ENCODE measurements at places on chromosomes 5 and 9.

DNA sequence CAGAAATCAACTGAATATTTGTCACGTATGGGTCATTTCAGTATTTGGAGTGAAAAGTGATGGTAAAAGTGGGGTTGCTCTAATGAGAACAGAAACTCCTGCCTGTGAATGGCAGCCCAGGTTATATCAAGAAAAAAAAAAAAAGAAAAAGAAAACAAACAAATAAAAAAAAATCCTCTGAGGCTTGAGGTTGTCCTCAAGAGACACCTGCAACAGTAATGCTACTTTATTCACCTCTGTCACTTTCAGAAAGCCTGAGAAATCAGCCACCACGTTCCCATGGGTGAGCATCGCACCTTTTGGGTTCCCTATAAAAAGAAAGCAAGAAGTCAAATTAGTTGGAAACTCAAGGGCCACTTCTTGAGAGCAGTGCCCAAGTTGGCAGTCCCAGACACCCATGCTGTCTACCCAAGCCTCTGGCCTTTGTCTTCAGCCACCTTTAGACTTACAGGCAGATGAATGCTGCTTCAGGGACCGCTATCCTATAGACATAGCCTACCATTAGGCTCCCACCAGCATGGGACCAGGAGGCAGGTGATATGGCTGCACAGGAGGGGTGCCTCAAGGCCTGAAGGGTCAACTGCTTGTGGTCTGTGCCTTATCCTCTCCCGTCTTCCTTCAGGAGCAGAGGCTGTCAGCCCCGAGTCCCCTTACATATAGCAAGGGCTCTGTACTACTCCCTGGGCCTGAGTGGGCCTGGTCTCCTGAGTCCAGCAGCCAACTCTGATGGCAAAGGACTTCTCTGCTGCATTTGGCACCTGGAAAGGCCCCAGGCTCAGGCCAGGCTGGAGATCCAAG is 31.1 kb upstream of the MEIKIN start:
- no peak for DNase-seq

DNA sequence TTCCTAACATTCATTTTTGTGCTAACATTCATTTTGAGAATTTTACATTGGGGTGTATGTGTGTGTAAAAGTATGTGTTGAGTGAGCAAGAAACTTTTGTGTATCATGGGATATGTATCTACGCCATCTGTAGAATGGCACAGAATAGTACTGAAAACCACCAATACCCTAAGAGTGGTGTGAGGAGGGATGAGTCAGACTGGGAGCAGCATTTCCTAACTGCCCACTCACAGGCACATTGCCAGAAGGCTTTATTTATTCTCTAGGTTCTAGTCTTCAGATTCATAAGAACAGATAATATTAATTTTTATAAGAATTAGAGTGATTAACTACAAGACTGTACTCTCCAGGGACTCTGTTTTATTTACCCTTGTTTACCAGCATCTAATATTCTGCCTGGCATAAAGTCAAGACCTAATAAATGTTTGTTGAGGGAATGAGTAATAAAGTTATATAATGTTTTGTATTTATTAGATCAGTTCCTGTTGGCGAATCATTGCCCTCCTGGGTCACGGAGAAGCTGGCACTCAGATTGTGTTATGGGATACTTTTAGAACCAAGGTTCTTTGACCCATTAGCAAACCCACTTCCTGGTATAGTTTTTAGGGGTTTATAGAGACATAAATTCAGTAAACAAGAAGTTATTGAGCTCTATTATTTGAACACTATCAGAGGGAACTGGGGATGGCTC is 159.1 kb upstream of the PPP2R2B start:
- no peak for DNase-seq

GRCh38 chr5:17316970-17317459 is 99.6 kb downstream of the BASP1 start:
- no peak for DNase-seq

DNA sequence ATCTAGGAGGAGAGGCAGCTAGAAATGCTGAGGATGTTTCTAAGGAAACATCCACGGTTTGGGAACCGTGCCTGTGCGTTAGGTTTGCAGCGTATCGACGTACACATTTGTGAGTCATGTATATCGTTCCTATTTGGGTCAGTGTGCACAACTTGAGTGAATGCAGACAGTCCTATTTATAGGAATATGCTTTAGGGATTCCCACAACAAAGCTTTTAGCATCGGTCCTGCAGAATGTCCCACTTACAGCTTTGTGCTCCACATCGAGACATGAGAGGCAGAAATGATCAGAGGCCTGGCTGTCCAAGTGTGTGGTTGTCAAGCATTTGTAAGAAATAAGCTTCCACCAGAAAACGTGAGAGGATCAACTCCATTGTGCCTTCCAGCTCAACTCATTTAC is 1282.7 kb upstream of the WWC1 start:
- DNase-seq, result no peak

DNA sequence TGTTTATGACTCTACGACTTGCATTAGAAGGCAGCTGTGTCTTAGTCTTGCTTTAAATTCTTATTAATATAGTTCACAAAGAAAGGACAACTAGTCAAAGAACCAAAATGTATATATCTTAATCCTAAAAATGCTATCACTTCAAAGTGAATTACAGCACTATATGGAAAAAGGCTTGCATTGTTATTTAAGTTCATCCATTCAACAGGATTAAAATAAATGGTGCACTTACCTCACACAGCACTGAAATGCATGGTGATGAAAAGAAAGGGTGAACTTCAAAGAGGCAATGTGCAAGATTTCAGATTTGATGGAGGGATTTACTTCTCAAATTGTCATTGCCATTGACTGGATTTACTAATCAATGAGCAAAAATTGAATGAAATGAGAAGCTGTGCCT is 344.4 kb upstream of the NUDT12 start:
- no peak for DNase-seq

DNA sequence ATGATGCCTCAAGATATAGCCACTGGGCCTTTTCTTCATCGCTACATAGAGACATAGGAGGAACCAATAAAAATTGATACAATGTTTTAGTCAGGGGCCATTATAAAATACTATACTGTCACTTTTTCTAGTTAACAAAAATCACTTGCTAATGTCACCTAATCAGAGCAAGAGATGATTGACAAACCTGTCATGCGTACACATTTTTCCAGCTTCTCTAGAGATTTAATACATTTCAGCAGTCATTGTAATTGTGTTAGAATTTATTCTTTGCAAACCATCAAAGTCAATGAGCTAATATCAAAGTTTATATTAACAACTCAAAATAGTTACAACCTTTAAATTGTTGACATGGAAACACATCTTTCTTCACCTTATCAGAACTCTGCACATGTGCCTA is 513.6 kb upstream of the SEMA6A start:
- DNase-seq, result no peak

GRCh38 chr5:180675036-180675635 is 25.7 kb upstream of the FLT4 start:
- DNase-seq, result no peak

- no peak for DNase-seq
These were observed 10.0 kb downstream of the MTAP start for GRCh38 chr9:21812415-21812814.

- DNase-seq, result no peak
These were observed 48.2 kb downstream of the CXXC5 start for GRCh38 chr5:139696167-139696893.

- no peak for DNase-seq
These were observed 8.1 kb downstream of the LRRTM2 start for GRCh38 chr5:138867011-138867410.

GRCh38 chr9:127116088-127116726 is 6.2 kb downstream of the ANGPTL2 start:
- DNase-seq, result peak; percentile 21

GRCh38 chr5:92852219-92852618 is 728.8 kb downstream of the NR2F1-AS1 start:
- DNase-seq, result no peak

DNA sequence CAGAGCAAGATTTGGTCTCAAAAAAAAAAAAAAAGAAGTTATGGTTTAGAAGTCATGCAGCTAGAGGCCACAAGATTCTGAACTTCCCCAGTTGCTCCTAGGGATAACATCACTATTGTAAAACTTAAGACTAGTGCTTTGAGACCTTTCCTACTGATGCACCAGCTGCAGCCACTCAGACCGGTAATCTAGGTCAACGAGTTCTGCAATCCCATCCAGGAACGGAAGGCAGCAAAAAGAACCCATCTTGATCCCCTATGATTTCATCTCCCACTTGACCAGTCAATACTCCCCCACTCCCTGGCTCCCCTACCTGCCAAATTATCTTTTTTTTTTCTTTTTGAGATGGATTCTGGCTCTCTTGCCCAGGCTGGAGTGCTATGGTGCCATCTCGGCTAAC is 46.9 kb upstream of the TTC39B start:
- DNase-seq, result no peak

GRCh38 chr9:99948896-99949295 is 42.4 kb downstream of the STX17 start:
- DNase-seq, result no peak

GRCh38 chr9:1421436-1421835 is 371.3 kb downstream of the DMRT2 start:
- DNase-seq, result no peak

- no peak for DNase-seq
These were observed 190.8 kb downstream of the ARHGEF28 start for GRCh38 chr5:73816656-73817420.

DNA sequence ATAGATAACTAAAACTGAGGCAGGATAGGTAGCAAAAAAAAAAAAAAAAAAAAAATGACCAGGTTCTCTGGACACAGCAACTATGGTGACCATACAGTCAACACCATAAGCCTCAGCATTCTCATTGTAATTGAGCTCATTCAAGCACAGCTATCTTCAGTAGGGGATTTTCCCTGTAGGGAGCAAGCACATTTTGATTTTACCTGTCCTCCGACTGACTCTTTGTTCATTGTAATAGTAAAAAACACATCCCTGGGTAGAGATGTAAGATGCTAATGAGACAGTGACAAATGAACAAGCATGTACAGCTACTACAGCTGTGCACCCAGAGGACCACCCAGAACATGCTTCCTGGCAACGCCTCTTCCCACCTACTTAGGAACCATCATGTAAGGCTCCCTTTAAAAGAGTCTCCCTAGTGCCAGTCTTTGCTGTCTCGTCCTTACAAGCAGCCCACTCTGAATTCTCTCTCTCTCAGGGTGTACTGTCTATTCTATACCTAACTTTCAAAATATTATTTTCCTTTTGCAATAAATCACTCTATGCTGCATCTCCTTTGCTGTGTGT is 65.0 kb upstream of the FBXW11 start:
- DNase-seq, result no peak

DNA sequence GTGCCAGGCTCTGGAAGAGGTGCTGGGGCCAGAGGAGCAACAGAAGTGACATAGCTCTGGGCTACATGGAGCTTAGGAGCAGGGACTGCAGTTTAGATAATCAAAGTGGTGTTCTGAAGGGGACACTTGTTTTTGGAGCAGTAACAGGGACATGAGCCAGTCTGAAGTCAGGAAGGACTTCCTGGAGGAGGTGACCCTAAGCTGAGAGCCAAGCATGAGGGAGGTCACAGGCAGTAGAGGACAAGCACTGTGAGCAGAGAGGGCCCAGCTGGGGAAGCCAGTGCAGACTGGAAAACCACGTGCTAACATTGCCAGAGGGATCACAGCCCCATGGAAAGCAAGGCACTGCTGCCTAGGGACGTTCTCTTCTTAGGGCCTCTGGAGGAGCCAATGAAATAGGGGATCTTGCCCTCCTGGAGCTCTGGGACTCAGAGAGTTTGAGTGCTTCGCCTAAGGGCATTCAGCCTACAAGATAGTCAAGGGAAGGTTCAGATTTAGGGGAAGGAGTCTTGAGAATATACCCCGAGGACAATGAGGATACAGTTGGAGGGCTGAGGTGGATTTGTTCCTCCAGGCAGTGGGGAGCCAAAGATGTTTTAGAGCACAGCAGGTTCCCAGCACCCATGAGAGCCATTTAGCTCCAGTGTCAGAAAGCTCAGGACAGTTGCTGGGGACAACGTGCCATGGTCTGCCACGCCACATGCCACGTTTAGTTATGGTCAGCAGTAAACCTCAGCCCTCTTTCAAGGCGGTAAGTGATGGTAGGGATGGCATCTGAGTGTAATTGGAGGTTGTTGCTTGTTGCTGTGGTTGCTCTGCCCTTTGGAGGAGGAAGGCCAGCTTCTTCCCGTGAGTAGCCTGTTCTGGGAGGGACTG is 40.5 kb upstream of the SH3PXD2B start:
- no peak for DNase-seq

- no peak for DNase-seq
These were observed 9.8 kb downstream of the VDAC1 start for GRCh38 chr5:133994990-133995333.

GRCh38 chr5:103915081-103915480 is 352.5 kb upstream of the NUDT12 start:
- DNase-seq, result no peak

DNA sequence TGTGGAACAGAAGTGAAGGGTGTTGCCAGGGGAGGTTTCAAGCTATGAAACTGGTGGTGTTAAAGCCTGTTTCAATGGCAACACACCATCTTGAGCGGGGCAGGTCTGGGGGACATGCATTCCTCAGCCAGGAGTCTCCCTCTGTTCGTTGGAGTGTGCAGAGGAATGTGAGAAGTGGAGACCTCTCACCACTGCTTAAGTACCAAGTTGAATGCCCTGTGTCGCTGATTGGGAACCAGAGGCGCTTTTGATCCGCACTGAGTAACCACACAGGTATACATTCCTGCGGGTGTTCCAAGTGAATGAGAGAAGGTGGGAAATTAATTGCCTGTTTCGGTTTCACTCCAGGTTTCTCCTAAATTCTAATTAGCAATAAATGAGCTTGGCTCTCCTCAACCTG is 99.4 kb downstream of the LIX1 start:
- DNase-seq, result no peak

- DNase-seq, result no peak
These were observed 282.3 kb downstream of the EPB41L4A start for GRCh38 chr5:112136773-112137172.

- DNase-seq, result peak; percentile 73
These were observed 143.0 kb upstream of the ADRA1B start for GRCh38 chr5:159773062-159773924.

DNA sequence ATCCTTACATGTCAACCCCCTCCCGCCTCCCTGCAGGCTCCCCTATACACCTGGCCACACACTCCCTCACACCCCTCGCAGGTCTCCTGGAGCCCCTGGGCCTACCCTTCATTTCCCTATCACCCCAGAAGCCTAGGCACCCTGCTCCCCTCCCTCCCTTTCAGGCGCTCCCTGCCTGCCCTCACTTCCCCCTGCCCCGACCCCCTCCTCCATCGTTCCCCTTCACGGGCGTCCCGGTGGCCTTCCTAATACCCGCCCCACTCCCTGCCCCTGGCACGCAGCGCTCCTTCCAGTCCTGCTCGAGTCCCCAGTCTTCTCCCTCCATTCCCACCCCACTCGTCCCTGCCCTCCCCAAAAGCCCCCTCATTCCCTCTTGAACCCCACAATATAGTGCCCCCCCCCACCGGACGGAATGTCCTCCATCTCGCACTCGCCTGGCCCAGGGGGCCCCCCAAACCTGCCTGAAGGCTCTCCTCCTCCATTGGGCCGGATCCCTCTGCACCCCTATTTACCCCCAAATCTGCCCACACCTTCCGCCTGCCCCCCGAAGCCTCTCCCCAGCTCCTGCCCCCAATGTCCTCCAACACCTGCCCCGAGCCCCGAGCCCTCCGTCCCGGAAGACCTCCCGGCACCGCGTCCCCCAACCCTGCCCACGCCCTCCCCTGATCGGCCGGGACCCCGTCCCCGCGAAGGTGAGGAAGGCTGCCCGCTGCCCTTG is 746 bp downstream of the STRBP start:
- peak; percentile 14 for DNase-seq

GRCh38 chr5:178290376-178290775 is 57.8 kb upstream of the PHYKPL start:
- DNase-seq, result no peak

- no peak for DNase-seq
These were observed 8.7 kb downstream of the SHROOM1 start for GRCh38 chr5:132821791-132822190.
